ENCODE measurements at places on chromosomes 2 and 18. TPM values are rescaled to one million over a fixed set of nuclear protein-coding genes. Genes with fewer than 3 reads are reported as not detected.

DCC gene
- total RNA-seq, result 0.24 TPM

TRIM43 gene
- total RNA-seq, result not detected

DNA sequence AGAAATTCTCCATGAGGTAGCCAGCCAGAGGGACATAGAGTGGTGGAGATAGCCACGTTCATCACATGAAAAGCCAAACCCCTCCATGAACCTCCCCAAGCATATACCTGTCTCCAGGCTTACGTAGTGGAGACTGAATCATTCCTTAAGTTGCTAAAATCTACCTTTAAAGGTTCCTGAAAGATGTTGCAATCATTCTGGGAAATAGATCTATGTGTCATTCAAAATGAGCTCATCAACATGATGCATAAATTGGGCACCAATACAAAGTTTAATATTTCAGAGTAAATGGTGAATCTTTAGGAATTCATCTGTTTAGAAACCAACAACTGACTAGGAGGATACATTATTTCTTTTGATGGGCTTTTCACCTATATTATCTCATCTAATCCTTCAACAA, 362.6 kb upstream of the ID2 start:
- DNase-seq, result no peak

DNA sequence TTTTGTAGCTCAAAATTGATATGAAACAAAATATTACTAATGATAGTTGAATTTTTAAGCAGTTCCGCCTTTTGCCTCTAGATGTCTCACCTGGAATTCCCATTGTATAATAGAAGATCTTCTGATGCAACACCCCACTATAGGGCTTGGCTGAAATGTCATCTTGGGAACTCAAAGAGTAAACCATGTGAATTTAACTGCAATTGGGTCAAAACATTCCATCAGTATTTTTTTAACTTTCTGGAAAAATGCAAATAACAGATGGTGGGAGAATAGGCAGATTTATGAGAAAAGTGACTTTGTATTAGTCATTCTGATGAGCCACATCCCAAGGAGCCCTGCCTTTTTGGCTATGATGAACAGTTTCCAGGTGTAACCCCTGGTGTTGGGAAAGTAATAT, 489.9 kb downstream of the NYAP2 start:
- DNase-seq, result no peak

- peak; percentile 42 for DNase-seq
These were observed 447.0 kb upstream of the SMIM21 start for GRCh38 chr18:75874401-75875089.

- DNase-seq, result no peak
These were observed 332.4 kb downstream of the GBX2 start for GRCh38 chr2:235835810-235836209.

DNA sequence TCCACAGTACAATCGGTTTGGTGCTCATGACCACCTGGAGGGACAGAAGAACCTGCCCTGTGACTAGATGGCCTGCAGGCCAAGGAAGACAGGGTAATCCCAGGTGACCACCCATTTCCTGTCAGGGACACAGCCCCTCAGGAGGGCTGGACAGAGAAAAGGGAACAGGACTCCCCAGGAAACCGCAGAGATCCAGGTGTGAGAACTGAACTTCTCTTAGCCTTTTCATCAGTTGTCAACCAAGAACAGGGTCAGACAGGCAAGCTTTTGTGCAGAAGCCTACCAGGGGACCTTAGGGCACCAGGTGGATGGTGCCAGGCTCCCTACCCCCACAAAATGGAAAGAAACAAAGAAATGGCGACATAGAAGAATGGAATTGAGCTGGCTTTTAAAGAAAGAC, 132.3 kb downstream of the HDAC4 start:
- DNase-seq, result no peak

DNA sequence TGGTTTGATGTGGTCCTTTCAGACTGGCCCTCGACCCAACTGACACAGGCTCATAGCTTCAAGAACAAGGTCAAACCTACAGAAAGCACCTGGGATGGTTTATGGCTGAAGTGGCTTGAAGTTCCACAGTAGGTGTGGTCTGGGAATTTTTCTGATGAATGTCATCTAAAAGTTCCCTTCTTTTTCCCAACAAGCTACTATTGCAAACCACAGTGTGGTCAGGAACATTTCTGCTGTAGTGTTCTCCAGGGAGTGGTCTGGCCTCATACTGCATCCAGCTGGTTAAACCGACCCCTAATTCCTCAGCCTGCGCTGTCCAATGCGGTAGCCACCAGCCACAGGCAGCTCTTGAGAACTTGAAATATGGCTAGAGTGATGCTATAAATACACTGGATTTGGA, 92.7 kb downstream of the FAM124B start:
- DNase-seq, result no peak

DNA sequence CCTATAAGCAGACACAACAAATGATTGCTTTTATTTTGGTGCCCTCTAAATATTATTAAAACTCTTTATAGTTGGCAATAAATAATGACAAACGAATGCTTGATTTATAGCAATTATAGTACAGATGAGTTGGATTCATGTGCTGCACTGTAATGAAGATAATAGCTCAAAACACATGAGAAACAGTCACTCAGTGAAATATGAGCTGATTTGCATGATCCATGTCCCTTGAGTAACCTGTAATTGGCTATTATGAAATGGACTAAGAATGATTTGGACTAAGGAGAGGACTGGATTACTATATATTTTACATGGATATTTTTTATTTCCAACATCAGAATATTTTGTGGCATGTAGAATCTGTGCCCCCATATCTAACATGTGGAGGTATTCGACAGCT, 365.6 kb upstream of the UBE2E3 start:
- DNase-seq, result no peak

DNA sequence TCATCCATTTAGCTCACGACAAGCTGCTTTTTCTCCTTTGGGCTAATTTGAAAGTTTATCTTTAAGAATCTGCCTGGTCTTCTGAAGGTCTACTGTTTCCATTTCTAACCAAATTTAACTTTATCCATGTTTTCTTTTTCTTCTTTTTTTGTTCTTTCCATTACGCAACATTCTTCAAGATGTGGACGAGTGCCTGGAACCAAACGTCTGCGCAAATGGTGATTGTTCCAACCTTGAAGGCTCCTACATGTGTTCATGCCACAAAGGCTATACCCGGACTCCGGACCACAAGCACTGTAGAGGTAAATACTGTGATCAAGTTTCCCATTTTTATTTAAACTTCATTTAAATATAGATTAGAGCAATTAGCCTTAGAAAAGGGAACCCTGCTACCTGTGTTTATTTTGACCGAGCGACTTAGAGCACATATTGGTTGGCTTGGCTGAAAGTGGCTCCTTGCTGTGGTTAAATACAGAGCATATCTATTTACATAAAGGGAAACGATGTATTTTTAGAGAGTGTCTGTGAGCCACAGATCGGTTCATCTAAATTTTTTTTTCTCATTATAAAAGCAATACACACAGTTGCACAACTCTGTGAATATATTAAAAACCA, 183.4 kb upstream of the RASGRP3 start:
- no peak for DNase-seq

DNA sequence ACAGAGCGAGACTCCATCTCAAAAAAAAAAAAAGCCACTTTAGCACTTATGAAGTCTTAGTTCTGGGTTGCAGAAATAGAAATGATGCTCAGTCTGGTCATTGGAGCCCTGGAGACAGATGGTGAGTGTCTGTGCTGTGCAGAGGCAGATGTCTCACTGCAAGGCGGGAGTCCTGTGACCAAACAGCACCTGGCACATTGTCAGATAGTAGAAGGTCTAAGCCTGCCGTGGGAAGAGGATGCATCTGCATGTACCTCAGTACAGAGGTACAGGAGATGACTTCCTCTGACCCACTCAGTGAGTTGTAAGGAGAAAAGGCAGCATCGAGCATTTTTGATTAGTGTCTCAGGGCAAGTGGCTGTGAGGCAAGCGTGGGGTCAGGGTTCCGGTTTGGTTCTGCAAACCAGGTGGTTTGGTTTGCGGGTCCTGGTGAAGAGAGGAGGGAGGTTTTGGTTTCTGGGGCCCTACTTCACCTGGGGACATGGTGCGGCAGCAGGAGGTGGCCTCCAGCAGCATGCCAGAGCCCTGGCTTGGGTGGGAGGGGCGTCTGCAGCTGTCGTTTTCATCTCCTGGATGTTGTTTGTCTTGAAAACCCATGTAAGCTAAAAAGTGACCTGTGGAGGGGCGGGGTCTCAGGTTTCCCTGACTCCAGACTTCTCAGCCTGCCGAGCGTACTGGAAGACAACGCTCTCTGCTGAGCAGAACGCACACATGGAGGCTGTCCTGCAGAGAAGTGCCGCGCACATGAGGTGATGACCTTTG, 3.8 kb downstream of the RBFA start:
- no peak for DNase-seq

GRCh38 chr2:72689579-72690195, 136.1 kb downstream of the EXOC6B start:
- no peak for DNase-seq

All from osteocyte (in vitro differentiated cells).